ENCODE measurements at places on chromosomes 12 and 14.

- DNase-seq, result no peak
These were observed 120.8 kb downstream of the PPHLN1 start for GRCh38 chr12:42446761-42447160.

DNA sequence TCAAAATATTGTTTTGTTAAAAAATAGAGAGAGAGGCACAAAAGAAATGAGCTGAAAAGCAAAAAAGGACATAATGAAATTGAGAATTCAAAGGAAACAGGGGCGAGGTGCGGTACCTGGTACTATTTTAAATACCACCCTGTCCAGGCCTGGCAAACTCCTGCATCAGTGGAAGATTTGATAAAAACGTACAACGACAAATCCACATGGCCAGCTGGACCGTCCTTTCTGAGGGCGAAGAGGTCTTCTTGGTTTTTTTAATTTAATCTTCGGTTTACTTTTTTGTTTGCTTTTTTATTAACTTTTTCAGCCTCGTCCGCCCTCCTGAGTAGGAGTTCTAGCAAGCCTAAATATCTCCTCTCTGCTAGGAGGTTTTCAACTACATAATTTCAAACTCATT lies 11.9 kb downstream of the BCL11B start:
- DNase-seq, result no peak

DNA sequence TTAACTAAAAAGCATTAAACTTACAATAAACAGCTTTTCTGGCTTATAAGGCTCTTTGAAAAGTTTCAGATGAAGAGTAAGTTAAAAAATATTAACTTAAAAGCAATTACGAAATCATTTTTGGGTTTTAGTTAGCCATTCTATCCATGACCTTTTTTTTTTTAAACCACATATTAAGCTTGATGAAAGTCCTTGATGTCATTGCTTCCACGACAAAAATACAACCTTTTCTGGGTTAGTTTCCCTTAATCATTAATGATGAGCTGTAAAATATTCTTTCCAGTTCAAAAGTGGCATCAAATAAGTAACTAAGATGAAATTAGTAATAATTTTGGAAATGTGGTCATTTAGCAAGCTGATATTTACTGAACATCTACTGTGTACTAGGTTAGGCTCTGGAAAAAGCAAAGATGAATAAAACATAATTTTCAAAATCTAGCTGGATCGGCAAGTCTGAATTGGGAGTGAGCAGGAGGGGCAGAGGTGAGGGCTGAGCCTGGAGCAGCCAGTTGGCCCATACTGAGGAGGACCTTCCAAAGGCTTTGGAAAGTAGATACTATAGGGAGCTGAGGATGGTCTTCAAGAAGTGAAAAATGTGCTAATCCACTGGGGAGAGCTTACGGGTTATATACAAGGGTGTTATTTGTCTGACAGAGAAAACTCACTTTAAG lies 345.2 kb downstream of the ZFP36L1 start:
- DNase-seq, result no peak

GRCh38 chr12:53984901-53985691 lies at the start of gene HOXC10:
Gene HOXC10 (plus strand): TSS chr12:53985146. CDS start chr12:53985260, 114 bp downstream.
- DNase-seq, result peak; percentile 89

GRCh38 chr14:102187044-102187443 lies 47.3 kb downstream of the WDR20 start:
- DNase-seq, result no peak

- DNase-seq, result peak; percentile 70
These were observed at the start of gene LRP1 for GRCh38 chr12:57127726-57128518. Gene LRP1 (plus strand): TSS chr12:57128483. CDS start chr12:57128965, 482 bp downstream.

GRCh38 chr14:51552768-51553404 lies 98.8 kb upstream of the FRMD6 start:
- DNase-seq, result no peak
